ENCODE measurements at places on chromosomes 12 and 14.

DNA sequence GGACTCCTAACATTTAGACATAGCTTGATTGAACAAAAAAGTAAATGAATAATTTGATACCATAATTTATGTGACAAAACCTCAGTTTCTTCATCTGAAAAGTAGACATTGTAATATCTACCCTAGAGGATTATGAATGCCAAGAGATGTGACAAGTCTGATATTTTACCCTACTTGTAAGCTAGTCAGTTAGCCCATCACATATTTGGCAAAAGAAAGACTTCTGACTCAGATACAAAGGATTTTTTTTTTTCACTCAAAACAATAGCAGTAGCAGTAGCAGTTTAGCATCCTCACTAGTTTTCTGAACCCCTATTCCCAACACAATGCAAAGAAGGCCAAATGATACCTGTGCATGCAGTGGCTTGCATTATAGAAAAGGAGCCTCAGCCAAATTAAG is 377.3 kb upstream of the E2F7 start:
- no peak for DNase-seq

DNA sequence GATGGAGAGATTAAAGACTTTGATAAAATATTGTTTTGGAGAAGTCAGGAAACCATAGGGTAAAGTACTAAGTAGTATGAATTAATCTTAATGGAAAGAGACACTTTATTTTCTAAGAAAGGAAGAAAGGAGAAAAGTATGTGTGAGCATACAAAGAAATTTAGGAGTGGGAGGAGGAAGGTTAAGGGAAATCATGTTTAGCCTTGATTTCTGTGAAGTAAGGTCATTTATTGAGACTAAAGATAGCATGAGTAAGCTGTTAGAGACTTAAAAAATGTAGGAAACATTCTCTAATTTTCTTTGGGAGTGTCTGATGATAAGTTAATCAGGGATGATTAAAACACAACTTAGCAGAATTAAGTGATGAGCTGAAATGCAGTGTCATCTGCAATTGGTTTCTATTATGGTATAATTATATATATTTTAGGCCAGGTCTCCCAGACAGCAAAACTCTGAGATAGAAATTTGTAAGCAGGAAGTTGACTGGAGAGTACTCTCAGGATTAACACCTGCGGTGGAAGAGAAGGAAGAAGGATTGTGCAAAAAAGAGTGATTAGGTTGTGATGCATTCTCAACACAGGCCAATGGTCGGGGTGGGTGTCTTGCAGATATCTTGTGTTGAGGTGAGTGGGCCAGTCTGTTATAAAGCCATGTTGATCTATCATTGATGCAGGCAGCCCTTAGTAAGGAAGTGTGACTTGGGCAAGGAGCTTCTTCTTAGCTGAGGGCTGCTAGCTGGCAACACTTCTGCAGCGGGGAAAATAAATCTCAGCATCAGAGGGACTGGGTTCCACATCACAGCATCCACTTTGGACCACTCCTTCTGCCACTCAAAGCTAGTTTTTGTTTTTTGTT is 256.2 kb downstream of the AEBP2 start:
- DNase-seq = no peak

DNA sequence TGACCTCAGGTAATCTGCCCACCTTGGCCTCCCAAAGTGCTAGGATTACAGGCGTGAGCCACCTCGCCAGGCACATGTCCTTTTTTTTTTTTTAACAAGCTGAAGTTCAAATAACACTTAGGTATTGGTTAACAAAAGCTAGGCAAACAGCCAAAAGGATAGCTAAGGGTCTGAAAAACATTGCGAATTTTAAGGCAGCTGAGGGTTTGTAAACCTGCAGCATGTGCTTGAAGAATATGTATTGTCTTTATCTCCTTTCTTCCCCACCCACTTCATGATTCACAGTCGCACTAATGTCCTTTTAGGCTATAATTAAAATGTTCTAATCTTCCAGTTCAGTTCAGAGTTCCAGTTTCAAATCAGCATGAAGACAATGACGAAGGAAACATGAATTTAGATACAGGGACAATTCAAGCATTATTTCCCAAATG is 30.1 kb upstream of the CERS5 start:
- DNase-seq = no peak

DNA sequence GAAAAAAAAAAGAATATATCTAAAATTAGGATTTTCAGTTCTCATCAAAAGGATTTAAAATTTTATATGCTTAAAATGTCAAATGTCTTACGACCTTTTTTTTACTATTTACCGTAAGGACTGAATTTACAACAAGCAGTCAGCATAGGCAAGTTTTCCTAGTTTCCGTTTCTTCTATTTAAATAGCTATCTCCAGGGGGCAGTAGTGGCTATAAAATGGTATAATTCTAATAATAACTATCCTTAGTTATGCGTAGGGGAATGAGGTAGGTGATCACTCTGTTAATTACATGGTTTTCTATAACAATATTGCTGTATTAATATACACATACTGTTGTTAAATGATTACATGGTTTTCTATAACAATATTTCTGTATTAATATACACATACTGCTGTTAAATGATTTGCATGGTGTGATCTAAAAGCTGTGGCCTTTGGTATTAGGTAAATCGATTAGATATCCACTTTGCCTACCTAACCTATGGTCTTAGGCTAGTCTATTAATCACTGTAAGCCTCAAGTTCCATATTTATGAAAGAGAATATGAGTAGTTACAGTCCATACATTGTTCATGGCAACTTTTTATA is 217.7 kb upstream of the PDZRN4 start:
- DNase-seq = no peak

- no peak for DNase-seq
Observed at GRCh38 chr12:53345486-53346188, 9.5 kb upstream of the SP7 start.
